ENCODE measurements at places on chromosomes 7 and 10. TPM values are rescaled to one million over a fixed set of nuclear protein-coding genes. Genes with fewer than 3 reads are reported as not detected.

GRCh38 chr10:114021154-114021553 lies 22.5 kb upstream of the ADRB1 start:
- H3K36me3 ChIP-seq, result no peaks in the 10 kb centered on the region
- no peak overlapping the region for H3K27ac ChIP-seq
- H3K4me1 ChIP-seq, result peaks cover 8% of the 10 kb centered on the region
- no peak for DNase-seq
- no peak overlapping the region for H3K4me3 ChIP-seq

DNA sequence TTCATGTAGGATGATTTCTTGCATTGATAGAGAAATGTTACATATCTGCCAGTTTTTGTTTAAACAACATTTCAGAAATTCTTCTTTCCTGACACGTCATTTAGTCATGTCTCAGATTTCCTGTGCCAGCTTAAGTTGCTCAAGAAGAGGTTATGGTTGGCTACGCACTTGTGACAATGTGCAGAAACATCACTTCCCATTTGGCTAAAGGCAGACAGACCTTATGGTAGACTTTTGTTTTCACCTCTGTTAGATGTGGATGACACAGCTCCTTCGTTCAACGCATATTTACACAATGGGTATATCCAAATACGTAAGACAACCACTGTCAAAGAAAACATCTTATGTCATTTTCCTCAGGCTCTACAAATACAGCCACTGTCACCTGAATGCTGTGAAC lies 125.8 kb downstream of the DOCK4 start:
- peaks cover 3% of the 10 kb centered on the region for H3K27me3 ChIP-seq
- no peak overlapping the region for H3K27ac ChIP-seq
- no peaks in the 10 kb centered on the region for H3K36me3 ChIP-seq
- H3K4me3 ChIP-seq, result no peak overlapping the region

- H3K4me1 ChIP-seq, result no peaks in the 10 kb centered on the region
- H3K4me3 ChIP-seq, result no peak overlapping the region
- H3K27ac ChIP-seq, result no peak overlapping the region
- no peaks in the 10 kb centered on the region for H3K36me3 ChIP-seq
These were observed 37.6 kb downstream of the OAT start for GRCh38 chr10:124381011-124381611.

DNA sequence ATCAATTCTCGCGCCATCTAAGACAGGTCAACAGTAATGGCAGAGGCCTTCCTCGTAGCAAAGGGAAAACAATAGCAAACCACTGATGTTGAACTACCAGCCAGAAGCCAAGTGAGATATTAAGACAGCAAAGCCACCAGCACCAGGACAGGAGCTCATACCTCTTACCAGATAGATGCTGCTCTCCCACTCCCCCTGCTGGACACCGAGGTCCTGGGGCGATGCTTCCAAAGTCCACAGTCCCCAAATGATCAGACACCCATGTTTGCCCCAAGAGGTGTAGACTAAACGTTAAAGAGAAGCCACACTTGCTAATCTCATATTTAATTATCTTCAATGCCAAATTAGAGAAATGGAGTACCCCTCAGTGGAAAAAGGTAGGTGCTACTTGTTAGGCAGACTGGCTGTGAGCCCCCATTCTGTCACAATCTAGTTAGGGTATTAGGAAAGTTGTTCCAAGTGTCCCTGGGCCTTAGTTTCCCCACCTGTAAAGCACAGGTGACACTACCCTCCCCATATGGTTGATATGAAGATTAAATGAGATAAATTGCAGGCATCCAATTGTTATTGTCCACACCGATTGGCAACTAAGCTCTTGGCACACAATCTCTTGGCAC lies 39.9 kb downstream of the TOMM7 start:
- no peaks in the 10 kb centered on the region for H3K27me3 ChIP-seq
- H3K4me1 ChIP-seq, result no peaks in the 10 kb centered on the region
- H3K36me3 ChIP-seq, result no peaks in the 10 kb centered on the region
- DNase-seq, result peak; percentile 57
- no peak overlapping the region for H3K27ac ChIP-seq

DNA sequence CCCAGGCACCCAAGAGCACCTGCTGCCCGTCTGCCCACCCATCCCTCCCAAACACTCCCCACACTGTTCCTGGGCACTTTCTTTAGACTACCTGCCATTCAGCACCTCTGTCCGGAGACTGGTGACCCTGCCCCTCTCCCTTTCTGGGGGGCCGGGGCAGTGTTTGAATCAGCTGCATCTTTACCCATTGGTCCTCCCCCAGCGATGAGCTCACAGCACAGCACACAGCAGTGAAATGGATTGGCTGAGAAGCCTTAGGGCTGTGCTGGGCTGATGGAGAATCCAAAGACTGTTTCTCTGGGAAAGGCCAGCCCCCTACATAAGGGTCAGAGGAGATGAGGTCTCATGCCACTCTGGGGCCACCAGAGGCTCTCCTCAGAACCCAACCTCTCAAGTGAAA lies 40.2 kb downstream of the VWA2 start:
- no peaks in the 10 kb centered on the region for H3K27me3 ChIP-seq
- H3K36me3 ChIP-seq, result no peaks in the 10 kb centered on the region
- DNase-seq, result no peak
- H3K27ac ChIP-seq, result no peak overlapping the region
- H3K4me3 ChIP-seq, result no peak overlapping the region

- H3K4me1 ChIP-seq, result no peaks in the 10 kb centered on the region
- no peaks in the 10 kb centered on the region for H3K36me3 ChIP-seq
- no peak overlapping the region for H3K4me3 ChIP-seq
- no peaks in the 10 kb centered on the region for H3K27me3 ChIP-seq
These were observed 631.3 kb upstream of the LRRTM3 start for GRCh38 chr10:66294538-66294937.

GRCh38 chr7:191981-192649 lies at the start of gene FAM20C:
Gene FAM20C, plus strand, starts transcription at chr7:192571. Its CDS starts 629 bp downstream, at chr7:193200.
- H3K4me1 ChIP-seq, result peaks cover 13% of the 10 kb centered on the region
- DNase-seq, result no peak
- H3K27me3 ChIP-seq, result peaks cover 32% of the 10 kb centered on the region
- H3K27ac ChIP-seq, result no peak within 1 kb of the TSS

DNA sequence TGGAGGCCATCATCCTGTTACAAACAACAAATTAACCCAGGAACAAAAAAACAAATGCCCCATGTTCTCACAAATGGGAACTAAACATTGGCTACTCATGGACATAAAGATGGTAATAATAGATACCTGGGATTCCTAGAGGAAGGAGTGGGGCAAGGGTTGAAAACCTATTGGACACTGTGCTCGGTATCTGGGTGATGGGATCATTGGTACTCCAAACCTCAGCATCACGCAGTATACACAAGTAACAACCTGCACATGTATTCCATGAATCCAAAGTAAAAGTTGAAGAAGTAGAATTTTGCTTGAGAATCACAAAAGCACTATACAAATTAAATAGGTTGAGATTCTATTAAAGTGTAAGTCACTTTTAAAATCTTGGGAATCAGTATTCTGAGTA lies 16.7 kb downstream of the GHITM start:
- H3K27me3 ChIP-seq, result no peaks in the 10 kb centered on the region
- no peak for DNase-seq
- no peak overlapping the region for H3K27ac ChIP-seq
- H3K4me1 ChIP-seq, result peaks cover 3% of the 10 kb centered on the region

DNA sequence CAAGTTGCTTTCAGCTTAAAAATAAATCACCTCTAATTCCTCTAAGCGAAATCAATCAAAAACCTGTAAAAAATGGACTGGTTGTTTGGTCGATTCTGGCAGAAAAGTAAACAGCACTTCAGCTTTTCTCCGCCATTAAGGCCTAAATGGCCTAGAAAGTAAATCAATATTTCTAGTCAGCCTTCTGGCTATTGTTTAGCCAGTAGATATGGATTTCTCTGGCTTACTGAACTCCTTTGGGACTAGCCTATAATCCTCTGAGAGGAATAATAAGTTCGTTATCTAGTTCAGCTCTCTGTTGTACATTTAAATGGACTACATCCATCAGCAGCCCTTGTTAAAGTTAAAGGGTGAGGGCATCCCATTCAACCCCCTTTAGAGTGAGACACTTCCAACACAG lies 400.1 kb upstream of the ETV1 start:
- H3K36me3 ChIP-seq, result no peaks in the 10 kb centered on the region
- no peaks in the 10 kb centered on the region for H3K4me1 ChIP-seq
- no peak overlapping the region for H3K4me3 ChIP-seq
- no peak overlapping the region for H3K27ac ChIP-seq
- no peak for DNase-seq
- no peaks in the 10 kb centered on the region for H3K27me3 ChIP-seq

DNA sequence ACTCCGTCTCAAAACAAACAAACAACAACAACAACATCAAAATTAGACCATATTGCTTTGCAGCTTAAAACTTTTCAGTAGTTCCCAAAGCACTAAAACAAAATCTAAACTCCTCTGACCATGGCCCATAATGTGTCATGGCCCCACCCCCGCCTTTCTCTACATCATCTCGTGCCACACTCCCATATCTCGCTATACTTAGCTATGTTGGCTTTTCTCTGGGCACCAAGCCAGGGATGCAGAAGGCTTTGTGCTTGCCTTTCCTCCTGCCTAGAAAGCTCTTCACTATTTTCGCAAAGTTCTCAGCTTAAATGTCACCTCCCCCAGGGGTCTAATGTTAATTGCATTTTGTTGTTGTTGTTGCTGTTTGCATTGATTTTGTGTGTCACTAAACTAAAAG lies 15.1 kb upstream of the SLC16A12 start:
- no peak for DNase-seq
- no peaks in the 10 kb centered on the region for H3K27me3 ChIP-seq
- no peak overlapping the region for H3K4me3 ChIP-seq
- H3K4me1 ChIP-seq, result no peaks in the 10 kb centered on the region

GRCh38 chr7:95537468-95537867 lies 51.7 kb downstream of the ASB4 start:
- H3K27ac ChIP-seq, result no peak overlapping the region
- DNase-seq, result no peak
- no peaks in the 10 kb centered on the region for H3K4me1 ChIP-seq
- peaks cover 2% of the 10 kb centered on the region for H3K27me3 ChIP-seq
- H3K4me3 ChIP-seq, result no peak overlapping the region

- DNase-seq, result no peak
- no peak overlapping the region for H3K4me3 ChIP-seq
- H3K4me1 ChIP-seq, result peaks cover 5% of the 10 kb centered on the region
These were observed 48.6 kb upstream of the PPIF start for GRCh38 chr10:79298403-79299244.

GRCh38 chr7:148911626-148912025 lies 27.5 kb upstream of the EZH2 start:
- no peak overlapping the region for H3K4me3 ChIP-seq
- no peaks in the 10 kb centered on the region for H3K36me3 ChIP-seq
- H3K27me3 ChIP-seq, result no peaks in the 10 kb centered on the region

- no peaks in the 10 kb centered on the region for H3K4me1 ChIP-seq
- H3K27me3 ChIP-seq, result no peaks in the 10 kb centered on the region
- no peak for DNase-seq
- H3K27ac ChIP-seq, result no peak overlapping the region
- H3K36me3 ChIP-seq, result no peaks in the 10 kb centered on the region
These were observed 141.5 kb downstream of the PPP1R17 start for GRCh38 chr7:31828520-31828919.

DNA sequence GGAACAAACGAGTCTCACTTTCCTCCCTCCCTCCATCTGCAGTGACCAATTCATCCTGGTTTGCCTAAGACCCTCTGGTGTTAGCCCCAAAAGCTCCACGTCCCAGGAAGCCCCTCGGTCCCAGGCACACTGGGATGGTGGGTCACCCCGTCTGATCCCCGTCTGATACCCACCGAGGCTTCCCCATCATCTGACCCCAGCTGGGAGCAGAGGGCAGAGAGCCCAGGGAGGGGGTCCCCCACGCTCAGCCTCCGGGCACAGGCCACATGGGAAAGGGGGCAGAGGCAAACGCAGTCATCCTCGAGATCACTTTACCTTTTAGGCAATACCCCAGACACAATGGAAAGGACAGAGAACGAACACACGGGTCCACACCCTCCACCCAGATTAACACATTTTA lies 291.6 kb upstream of the PPP2R2D start:
- no peaks in the 10 kb centered on the region for H3K4me1 ChIP-seq
- H3K27me3 ChIP-seq, result no peaks in the 10 kb centered on the region
- no peaks in the 10 kb centered on the region for H3K36me3 ChIP-seq
- DNase-seq, result no peak
- H3K27ac ChIP-seq, result no peak overlapping the region
- H3K4me3 ChIP-seq, result no peak overlapping the region

Gene OR2A42
- not detected for total RNA-seq

Gene SPDYE11
- not detected for total RNA-seq

Gene NAT16
- total RNA-seq, result not detected

Gene GIMAP4
- 23.6 TPM for total RNA-seq

Gene NPSR1
- total RNA-seq, result not detected

Gene SHTN1
- total RNA-seq, result 0.85 TPM

Gene CALHM3
- not detected for total RNA-seq

Gene COL17A1
- not detected for total RNA-seq

Gene IPMK
- 1.5 TPM for total RNA-seq

Gene CAMK2B
- not detected for total RNA-seq

Gene NRBF2
- total RNA-seq, result 25.6 TPM

Gene REEP3
- total RNA-seq, result 3.2 TPM

Data from CD4-positive, alpha-beta T cell (primary cell).